ENCODE measurements at places on chromosomes 16 and 17.

- DNase-seq, result no peak
Measured at GRCh38 chr17:79156463-79157095, 82.0 kb downstream of the ENGASE start.

- DNase-seq, result no peak
Measured at GRCh38 chr16:159136-159849, 6.5 kb upstream of the HBM start.

DNA sequence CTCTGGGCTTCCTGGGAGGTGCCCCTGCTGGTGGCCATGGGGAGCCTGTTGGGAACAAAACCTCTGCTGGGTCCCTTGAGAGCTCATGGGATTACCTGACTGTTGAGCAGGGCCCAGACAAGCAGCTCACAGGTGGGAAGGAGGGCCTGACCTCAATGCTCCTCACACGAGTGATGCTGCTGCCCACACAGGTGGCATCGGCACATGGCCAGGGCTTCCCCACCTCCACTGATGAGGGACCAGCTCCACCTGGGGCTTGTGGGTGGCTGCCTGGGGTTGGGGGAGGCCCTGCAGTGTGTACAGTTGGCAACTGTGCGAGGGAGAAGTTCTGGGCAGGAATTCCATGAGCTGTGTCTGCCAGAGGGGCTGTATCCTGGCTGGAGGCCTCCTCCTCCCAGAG, 87.8 kb upstream of the NLRP1 start:
- DNase-seq, result no peak

DNA sequence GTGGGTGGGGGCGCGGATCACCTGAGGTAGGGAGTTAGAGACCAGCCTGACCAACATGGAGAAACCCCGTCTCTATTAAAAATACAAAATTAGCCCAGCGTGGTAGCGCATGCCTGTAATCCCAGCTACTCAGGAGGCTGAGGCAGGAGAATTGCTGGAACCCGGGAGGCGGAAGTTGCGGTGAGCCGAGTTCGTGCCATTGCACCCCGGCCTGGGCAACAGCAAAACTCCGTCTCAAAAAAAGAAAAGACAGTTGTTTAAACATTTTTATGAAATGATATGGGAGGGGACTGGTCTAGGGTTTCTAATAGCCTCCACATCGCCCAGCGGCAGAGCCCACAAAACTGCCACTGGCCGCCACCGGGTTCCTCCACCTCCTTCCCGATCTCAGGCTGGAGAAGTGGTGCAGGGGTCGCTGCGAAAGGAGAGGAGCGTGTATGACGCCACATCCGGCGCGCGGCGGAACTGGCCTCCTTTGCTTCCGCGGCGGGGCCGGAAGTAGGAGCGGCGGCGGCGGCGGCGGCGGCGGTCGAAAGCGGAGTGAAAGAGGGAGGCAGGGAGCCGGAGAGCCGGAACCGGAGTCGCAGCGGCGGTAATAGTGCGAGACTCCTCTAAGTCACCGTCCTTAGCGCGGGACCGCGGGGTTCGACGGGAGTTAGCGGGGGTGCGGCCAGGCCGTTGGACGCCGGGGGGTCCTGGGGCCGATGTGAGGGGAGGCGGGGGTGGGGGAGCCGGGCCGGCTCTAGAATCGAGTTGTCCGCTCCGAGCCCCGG, at the start of gene PPP4C:
PPP4C (plus strand) TSS at position 492 of the 773 bp plus-strand sequence. CDS start 384 bp downstream, outside the sequence.
- peak; percentile 81 for DNase-seq

DNA sequence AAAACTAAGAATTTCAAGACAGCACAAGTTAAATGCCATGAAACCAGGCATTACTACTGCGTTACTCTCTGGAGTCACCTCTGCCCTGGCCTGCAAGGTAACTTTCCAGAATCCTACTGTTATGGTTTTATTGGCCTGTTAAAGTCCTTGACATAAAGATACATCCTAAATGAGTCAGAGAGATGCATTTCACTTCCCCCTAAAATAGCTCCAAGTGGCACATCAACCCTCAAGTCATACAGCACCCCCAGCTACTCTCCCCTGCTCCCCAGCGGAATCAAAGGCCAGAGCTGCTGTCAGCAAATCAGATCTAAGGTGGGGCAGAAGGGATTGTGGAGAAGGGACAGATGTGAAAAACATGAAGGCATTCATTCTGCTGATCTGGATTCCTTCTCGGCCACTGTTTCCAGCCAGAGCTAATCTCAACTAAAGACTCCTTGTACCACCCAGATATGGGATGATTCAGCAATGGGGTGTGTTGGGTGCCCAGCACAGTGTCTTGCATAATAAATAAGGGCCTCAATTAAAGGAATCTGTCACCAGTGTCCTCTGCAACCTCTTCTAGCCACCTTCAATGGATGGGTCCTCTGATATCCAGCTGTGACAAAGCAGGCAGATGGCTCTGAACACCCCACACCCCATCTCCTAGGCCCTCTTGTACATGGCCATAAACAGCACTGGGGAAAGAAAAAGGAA, 8.5 kb upstream of the CCL1 start:
- no peak for DNase-seq

DNA sequence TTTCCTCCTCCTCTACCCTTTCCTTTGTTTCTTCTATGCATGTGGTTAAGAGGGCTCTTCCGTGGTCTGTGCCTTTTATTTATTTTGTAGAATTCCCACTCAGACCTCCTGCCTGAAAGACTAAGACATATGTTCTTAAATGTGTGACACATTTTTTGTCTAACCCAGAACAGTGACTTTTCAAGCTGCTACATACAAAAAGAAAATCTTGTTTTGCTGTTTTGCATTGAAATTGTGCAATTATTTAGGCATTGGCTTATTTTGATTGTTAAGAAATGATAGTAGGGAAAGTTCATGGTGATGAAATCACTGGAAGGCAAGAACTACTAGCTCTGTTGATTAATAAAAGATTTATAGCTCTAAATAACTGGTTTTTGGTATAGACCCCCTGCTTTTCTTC, 76.8 kb downstream of the TUBD1 start:
- no peak for DNase-seq

GRCh38 chr16:4373909-4374742, 2.5 kb downstream of the VASN start:
- no peak for DNase-seq

DNA sequence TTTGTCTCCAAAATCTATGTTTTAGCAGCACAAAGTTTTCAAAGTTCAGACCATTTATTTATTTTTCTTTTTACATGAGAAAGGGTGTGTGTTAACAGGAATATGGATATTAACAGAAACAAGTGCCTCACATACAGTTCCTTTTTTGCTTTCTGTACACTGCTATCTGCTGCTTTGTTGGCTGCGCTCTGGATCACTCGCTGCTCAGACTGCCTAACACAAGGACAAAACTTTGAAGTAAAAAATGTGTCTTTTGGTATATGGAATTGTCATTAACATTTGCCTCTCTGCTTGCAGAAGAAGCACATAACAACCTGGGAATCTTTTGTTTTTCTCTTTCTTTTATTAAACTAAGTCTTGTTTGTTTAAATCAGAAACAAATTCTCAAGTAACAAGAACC, 262.8 kb downstream of the ZFHX3 start:
- DNase-seq, result no peak

DNA sequence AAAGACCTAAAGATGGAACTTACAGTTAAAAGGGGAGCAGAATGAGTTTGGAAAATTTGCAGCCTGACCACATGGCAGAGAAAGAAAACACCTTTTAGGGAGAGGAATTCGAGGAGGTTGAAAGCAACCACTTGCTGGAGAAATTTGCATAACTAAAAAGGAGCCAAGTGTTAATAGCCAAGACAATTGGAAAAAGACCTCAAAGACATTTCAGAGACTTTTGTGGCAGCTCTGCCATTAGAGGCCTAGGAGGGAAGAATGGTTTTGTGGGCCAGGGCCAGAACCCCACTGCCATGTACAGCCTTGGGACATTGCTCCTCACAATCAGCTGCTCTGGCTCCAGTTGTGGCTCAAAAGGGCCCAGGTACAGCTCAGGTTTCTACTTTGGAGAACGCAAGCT, 338.5 kb downstream of the UTP18 start:
- DNase-seq, result no peak

DNA sequence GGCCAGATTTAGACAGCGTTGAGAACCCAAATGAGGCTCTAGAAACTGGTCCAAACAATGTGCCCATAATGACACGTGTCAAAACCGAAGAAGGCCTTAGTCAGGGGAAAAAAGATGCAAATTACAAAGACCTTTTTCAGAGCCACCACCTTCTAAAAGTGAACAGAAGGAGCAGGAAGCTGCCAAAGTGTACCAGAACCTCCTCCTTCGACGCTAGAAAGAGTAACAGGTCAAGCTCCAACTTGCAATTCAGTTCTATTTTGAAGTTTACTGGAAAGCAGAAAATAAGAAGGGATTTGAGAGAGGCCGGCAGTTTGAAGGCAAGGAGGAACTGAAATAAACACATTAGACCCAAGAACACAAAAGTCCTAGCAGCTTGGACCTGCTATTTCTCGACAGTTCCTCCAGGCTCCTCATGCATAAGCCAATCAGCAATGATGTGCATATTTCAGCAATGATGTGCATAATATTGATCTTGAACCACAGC, 61.8 kb downstream of the XYLT1 start:
- DNase-seq, result no peak

GRCh38 chr16:85335584-85336491, 223.6 kb upstream of the CIBAR2 start:
- no peak for DNase-seq

- no peak for DNase-seq
Measured at GRCh38 chr17:49574945-49575678, 559 bp upstream of the NXPH3 start.

DNA sequence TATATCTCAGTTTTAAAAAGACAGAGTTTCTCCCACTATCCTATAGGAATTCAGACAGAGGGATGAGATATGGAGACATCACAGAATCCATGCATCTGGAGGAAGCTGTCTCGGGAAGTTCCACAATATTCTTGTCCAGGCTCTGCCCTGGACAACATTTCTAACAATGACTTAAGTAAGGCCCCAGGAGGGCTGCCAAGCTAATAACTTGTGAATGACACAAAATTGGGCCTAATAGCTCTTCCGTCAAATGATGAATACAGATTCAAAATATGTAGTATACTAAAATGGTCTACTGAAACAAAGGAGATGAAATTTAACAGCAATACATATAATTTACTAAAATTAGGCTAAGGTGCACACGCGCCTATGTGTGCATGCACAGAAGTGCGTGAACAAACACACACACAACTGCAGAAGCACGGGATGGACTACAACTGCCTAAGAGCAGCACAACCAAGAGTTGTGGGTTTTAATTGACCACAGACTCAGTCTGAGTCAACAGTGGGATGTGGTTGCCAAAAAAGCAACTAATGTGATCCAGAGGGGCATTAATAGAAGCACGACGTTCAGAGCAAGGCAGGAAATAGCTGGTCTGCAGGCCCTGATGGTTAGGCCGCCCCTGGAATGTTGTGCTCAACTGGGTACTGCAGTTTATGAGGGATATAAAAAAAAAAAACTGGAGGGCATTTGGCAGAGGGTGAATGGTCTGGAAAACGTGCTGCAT, 26.3 kb upstream of the HS3ST2 start:
- no peak for DNase-seq

GRCh38 chr16:347203-347602, 5.3 kb downstream of the AXIN1 start:
- no peak for DNase-seq

DNA sequence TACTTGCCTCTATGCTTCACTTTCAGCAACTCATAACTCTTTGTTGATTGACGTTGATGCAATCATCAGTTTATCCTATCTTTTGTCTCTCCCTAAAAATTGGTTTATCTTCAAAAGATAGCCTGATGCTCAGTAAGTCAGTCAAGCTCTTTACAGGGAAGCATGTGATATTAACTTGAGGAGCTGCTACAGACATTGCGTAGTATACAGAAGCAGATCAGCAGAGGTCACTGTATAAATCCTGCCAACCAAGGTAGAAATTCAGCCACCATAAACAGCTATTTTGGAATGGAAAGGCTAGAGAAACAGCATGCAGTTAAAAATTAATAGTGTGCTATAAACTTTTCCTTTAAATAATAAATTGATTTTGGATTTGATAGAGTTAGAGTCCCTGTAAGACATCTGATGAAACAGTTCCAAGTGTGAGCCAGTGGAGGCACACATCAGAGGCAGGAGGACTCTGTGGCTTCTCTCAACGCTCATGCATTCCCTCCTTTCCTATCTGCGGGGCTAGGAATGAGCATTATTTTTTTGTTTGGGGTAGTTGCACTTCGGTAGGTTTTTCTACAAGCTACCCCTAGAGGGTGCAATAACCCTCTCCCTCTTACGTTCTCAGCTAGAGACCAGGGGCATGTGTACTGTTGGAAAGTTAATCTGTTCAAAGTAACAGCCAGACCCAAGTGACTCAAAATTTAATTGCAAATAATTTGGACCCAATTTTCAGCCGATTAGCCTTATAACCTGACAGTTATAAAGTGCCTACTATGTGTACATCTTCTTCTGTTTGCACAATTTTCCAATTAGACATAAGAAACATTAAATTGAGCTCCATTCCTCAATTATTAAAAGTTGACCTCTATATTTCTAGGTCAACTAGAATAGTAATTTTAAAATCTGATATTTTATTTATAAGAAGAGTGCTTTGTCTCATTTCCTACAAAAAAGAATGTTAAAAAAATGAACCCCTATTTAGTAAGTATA, 647.7 kb upstream of the SOX9 start:
- DNase-seq, result no peak

DNA sequence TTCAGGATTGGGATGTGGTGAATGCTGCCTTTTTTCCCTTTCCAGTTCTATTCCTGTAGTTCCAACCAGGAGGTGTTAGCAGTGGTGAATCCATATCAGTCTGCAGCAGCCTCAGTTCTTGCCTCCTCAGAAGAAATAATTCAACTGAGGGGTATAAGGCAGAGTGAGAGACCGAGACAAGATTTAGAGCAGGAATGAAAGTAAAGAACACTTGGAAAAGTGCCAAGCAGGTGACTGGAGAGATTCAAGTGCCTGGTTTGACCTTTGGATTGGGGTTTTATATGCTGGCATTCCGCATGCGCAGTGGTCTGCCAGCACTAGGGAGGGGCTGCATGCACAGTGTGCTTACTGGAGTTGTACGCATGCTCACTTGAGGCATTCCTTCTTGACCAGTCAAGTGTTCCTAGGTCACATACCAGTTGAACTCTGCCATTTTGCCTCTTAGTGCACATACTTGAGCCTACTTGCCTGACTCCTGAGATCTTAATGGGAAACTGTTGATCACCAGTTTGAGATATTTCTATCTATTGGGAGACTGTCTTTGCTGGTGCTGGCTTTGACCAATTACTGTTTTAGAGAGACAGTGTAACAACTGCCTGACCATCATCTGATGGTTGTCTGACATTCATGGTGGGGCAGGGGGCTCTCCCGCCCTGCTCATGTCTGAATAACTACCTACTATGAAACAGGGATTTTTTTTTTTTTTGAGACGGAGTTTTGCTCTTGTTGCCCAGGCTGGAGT, 680 bp upstream of the CCL15 start:
- DNase-seq, result no peak

- DNase-seq, result no peak
Measured at GRCh38 chr17:50127697-50128361, 2.1 kb downstream of the SAMD14 start.

Data from activated CD8-positive, alpha-beta memory T cell treated with anti-CD3 and anti-CD28 coated beads for 4 hours (primary cell).